ENCODE measurements at places on chromosomes 11 and 22. TPM values are rescaled to one million over a fixed set of nuclear protein-coding genes. Genes with fewer than 3 reads are reported as not detected.

DNA sequence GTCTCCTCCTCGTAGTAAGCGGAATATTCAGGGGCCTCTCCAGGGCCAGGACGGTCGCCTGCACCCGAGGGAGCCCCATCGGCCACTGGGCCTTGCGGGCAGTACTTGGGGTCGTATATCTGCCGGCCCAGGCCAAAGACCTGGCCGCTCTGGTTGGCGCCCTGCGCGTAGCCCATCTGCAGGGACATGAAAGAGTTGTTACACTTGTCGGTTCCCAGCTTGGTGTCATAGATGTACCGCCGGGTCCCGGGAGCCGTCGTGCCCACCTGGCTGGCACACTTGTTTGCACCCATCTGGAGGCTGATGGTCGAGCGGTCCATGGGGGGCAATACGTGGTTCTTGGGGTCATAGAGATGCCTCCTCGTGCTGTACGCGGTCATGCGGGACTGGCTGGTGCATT lies 19.4 kb upstream of the SPATA19 start:
- H3K4me1 ChIP-seq, result no peaks in the 10 kb centered on the region
- DNase-seq, result no peak
- no peaks in the 10 kb centered on the region for H3K36me3 ChIP-seq

DNA sequence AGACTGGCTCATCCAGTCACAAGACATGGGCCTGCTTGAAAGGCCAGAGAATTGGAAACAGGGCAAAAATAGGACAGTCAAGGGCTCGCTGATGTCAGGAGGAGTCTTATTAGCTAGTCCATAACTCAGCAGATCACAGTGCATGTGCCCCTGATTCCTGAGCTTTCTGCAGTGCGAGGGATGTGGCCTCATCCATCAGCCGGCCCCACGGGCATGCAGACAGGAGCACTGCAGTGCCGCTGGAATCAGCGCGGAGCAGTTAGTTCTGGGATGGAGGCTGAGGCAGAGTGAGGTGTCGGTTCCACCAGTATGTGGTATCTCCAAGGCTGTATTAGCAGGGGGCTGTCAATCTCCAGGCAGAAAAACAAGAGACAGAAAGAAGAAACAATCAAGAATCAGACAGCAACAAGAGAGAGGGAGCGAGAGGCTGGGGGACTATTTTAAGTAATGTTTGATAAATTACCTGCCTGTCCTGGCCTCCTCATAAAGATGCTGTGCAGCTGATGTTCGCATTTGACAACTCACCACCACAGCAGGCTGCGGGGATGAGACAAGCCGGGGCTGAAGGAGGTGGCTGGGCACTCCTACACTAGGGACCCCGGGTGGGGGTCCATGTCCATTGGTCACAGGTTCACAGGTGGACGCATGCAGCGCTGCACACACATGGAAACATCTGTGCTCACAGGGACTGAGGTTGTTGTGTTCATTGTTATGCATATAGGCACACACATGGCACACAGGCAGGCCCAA lies 167.2 kb downstream of the TRIM29 start:
- no peak overlapping the region for H3K4me3 ChIP-seq
- H3K4me1 ChIP-seq, result no peaks in the 10 kb centered on the region
- H3K27me3 ChIP-seq, result no peaks in the 10 kb centered on the region

The CENPM gene
- total RNA-seq, result 51.9 TPM

DNA sequence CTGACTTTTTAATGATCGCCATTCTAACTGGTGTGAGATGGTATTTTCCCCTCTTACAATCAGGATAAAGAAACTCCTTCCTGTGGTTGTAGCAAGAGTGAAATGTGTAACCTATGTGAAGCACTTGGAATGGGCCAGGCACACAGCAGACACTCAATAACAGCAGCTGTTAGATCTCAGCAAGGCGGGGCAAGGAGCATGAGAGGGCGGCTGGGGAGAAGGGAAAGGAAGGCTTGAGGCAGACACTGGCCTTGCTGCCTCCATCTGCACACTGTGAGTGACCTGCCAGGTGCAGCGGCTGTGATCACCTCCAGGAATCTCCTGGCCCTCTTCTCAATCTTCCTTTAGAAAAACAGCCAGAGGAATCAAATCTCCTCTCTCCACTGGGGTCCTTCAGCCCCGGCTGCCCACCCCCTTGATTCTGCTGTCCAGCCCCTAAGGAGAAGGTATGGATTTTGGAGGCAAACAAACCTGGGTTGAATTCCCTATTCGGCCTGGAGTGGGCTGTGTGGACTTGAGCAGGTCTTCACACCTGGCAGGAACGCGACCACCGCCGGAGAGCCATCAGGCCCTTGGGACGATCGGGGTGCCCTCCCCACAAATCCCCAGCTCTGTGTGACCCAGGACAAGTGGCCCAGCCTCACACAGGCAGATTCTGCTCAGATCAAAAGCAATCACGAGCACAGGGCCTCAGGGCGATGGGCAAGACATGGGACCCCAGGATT lies 49.0 kb downstream of the RPUSD4 start:
- no peaks in the 10 kb centered on the region for H3K36me3 ChIP-seq
- no peak overlapping the region for H3K4me3 ChIP-seq
- H3K27ac ChIP-seq, result no peak overlapping the region
- H3K4me1 ChIP-seq, result no peaks in the 10 kb centered on the region
- H3K27me3 ChIP-seq, result no peaks in the 10 kb centered on the region

DNA sequence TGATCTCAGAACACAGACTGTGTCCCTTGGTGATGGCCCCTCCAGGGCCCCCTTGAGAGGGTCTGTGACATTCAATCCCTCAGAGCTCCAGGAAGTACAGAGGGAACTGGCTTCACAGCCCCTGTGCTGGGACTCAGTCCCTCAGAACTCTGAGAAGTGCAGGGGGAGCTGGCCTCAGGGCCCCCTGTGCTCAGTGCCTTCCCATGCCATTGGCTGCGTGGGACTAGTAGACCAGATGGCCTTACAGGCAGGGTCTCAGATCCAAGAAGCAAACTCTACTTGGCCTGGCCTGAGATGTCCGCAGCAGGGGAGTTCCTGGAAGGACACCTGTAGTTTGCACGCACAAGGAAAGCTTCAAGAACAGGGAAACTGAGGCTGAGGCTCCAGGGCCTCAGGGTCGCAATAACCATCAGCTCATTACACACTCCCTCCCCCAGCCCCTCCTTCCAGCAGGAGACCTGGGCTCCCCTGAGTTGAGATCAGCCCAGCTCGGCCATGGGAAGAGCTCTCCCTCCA lies 138.4 kb downstream of the BRD1 start:
- H3K27ac ChIP-seq, result no peak overlapping the region
- H3K27me3 ChIP-seq, result peaks cover 4% of the 10 kb centered on the region
- H3K4me1 ChIP-seq, result peaks cover 14% of the 10 kb centered on the region

- no peaks in the 10 kb centered on the region for H3K27me3 ChIP-seq
- H3K36me3 ChIP-seq, result peaks cover 59% of the 10 kb centered on the region
- DNase-seq, result no peak
- H3K4me1 ChIP-seq, result no peaks in the 10 kb centered on the region
- no peak overlapping the region for H3K27ac ChIP-seq
These were observed 9.9 kb downstream of the NAP1L4 start for GRCh38 chr11:2982214-2982613.

GRCh38 chr11:70860888-70861287 lies 391.5 kb downstream of the SHANK2 start:
- no peaks in the 10 kb centered on the region for H3K4me1 ChIP-seq
- no peak for DNase-seq
- no peaks in the 10 kb centered on the region for H3K36me3 ChIP-seq

- H3K4me3 ChIP-seq, result no peak overlapping the region
- peaks cover 68% of the 10 kb centered on the region for H3K4me1 ChIP-seq
- no peak for DNase-seq
- H3K27ac ChIP-seq, result no peak overlapping the region
- H3K27me3 ChIP-seq, result no peaks in the 10 kb centered on the region
These were observed 7.0 kb downstream of the PTPRJ start for GRCh38 chr11:47987310-47987709.

- no peaks in the 10 kb centered on the region for H3K4me1 ChIP-seq
- no peaks in the 10 kb centered on the region for H3K27me3 ChIP-seq
- H3K4me3 ChIP-seq, result no peak overlapping the region
- no peaks in the 10 kb centered on the region for H3K36me3 ChIP-seq
These were observed 105.9 kb downstream of the TRPC6 start for GRCh38 chr11:101477926-101478325.

DNA sequence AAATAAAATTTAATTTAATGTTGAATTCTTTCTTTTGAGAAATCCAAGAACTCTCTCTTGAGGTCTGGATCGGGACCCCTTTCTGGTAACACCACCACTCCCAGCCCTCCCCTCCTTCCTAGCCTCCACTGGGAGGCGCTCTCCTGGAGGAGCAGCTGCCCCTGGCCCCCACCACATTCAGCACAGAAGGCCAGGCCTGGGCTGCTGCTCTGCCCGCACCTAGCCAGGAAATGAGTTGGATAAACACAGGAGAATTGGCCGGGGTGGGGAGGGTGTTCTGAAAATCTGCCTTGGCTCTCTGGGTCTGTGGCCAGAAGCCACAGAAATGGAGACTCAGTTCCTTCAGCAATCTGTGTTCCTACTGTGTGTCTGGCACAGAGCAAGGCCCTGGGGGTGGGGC lies 31.2 kb downstream of the C22orf42 start:
- H3K36me3 ChIP-seq, result no peaks in the 10 kb centered on the region
- H3K4me3 ChIP-seq, result no peak overlapping the region
- no peaks in the 10 kb centered on the region for H3K4me1 ChIP-seq
- no peaks in the 10 kb centered on the region for H3K27me3 ChIP-seq
- no peak overlapping the region for H3K27ac ChIP-seq

The BRSK2 gene
- 0.06 TPM for total RNA-seq

The VPS26B gene
- total RNA-seq, result 15.7 TPM

- no peak overlapping the region for H3K4me3 ChIP-seq
- H3K36me3 ChIP-seq, result no peaks in the 10 kb centered on the region
- H3K27me3 ChIP-seq, result no peaks in the 10 kb centered on the region
- H3K27ac ChIP-seq, result no peak overlapping the region
- no peaks in the 10 kb centered on the region for H3K4me1 ChIP-seq
These were observed 50.9 kb upstream of the UBASH3B start for GRCh38 chr11:122604621-122605020.

DNA sequence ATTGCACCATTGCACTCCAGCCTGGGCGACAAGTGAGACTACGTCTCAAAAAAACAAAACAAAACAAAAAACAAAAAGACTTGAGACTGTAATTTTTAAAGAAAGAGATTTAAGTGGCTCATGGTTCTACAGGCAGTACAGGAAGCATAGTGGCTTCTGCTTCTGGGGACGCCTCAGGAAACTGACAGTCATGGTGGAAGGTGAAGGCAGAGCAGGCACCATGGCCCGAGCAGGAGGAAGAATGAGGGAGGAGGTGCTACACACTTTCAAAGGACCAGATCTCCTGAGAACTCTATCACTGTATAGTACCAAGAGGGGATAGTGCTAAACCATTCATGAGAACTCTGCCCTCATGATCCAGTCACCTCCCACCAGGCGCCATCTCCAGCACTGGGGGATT lies 52.0 kb downstream of the CBL start:
- no peaks in the 10 kb centered on the region for H3K36me3 ChIP-seq
- H3K27ac ChIP-seq, result no peak overlapping the region
- DNase-seq, result no peak

- no peaks in the 10 kb centered on the region for H3K27me3 ChIP-seq
- no peaks in the 10 kb centered on the region for H3K36me3 ChIP-seq
- peaks cover 14% of the 10 kb centered on the region for H3K4me1 ChIP-seq
- H3K4me3 ChIP-seq, result no peak overlapping the region
- peak overlapping the region; percentile 87 for H3K27ac ChIP-seq
These were observed 103.8 kb downstream of the FAM168A start for GRCh38 chr11:73493956-73494598.

GRCh38 chr11:117814766-117815261 lies 9.7 kb downstream of the FXYD2 start:
- no peak overlapping the region for H3K4me3 ChIP-seq
- H3K36me3 ChIP-seq, result no peaks in the 10 kb centered on the region
- H3K27me3 ChIP-seq, result no peaks in the 10 kb centered on the region
- no peak for DNase-seq
- no peak overlapping the region for H3K27ac ChIP-seq
- peaks cover 11% of the 10 kb centered on the region for H3K4me1 ChIP-seq

GRCh38 chr11:116793772-116794097 lies 2.1 kb upstream of the APOA5 start:
- no peaks in the 10 kb centered on the region for H3K27me3 ChIP-seq
- H3K4me3 ChIP-seq, result no peak overlapping the region
- no peak overlapping the region for H3K27ac ChIP-seq

- H3K27ac ChIP-seq, result peak overlapping the region; percentile 62
- peaks cover 44% of the 10 kb centered on the region for H3K4me1 ChIP-seq
- H3K27me3 ChIP-seq, result no peaks in the 10 kb centered on the region
- no peaks in the 10 kb centered on the region for H3K36me3 ChIP-seq
- no peak overlapping the region for H3K4me3 ChIP-seq
These were observed 8.7 kb upstream of the MPEG1 start for GRCh38 chr11:59221441-59221840.

The ROM1 gene
- total RNA-seq, result 10.4 TPM

The NDUFS8 gene
- 266 TPM for total RNA-seq

The SPDYC gene
- not detected for total RNA-seq

GRCh38 chr11:78649361-78650215 lies 74.9 kb upstream of the NARS2 start:
- no peaks in the 10 kb centered on the region for H3K36me3 ChIP-seq
- no peak overlapping the region for H3K27ac ChIP-seq
- no peak overlapping the region for H3K4me3 ChIP-seq
- DNase-seq, result no peak
- no peaks in the 10 kb centered on the region for H3K27me3 ChIP-seq

The FGF4 gene
- total RNA-seq, result not detected

- no peak for DNase-seq
- H3K36me3 ChIP-seq, result peaks cover 76% of the 10 kb centered on the region
- no peak overlapping the region for H3K4me3 ChIP-seq
- H3K27ac ChIP-seq, result no peak overlapping the region
These were observed 41.7 kb downstream of the BRD1 start for GRCh38 chr22:49785841-49786471.

The EHF gene
- not detected for total RNA-seq

- H3K27me3 ChIP-seq, result no peaks in the 10 kb centered on the region
- no peak for DNase-seq
- H3K36me3 ChIP-seq, result no peaks in the 10 kb centered on the region
- H3K4me3 ChIP-seq, result no peak overlapping the region
- H3K4me1 ChIP-seq, result no peaks in the 10 kb centered on the region
- H3K27ac ChIP-seq, result no peak overlapping the region
These were observed 51.1 kb upstream of the JAM3 start for GRCh38 chr11:134017511-134018430.

DNA sequence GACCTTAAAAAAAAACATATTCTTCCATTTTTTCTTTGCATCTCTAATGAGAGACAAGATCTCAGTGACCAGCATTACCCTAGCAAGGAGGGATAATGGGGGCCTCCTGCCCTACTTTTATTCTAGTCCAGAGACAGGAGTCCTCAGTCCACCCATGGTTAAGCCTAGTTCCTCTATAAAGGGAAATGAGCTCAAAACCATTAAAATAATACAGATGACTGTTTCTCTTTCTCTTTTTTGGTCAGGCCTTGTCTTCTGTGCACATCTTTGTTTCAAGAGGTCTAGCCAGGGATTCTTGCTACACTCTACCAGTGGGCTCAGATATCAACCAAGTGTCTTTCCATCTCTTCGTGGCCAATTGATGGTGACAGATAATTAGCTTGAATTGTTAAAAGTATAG lies 73.1 kb downstream of the MPPED2 start:
- no peak overlapping the region for H3K27ac ChIP-seq
- H3K27me3 ChIP-seq, result no peaks in the 10 kb centered on the region
- no peak overlapping the region for H3K4me3 ChIP-seq
- H3K4me1 ChIP-seq, result no peaks in the 10 kb centered on the region
- no peak for DNase-seq
